Testis (tissue), 5 donors: ENCODE measurements at places on chromosomes 4 and X.

- no peak for DNase-seq
These were observed 41.0 kb upstream of the KLHL34 start for GRCh38 chrX:21699136-21699535.

DNA sequence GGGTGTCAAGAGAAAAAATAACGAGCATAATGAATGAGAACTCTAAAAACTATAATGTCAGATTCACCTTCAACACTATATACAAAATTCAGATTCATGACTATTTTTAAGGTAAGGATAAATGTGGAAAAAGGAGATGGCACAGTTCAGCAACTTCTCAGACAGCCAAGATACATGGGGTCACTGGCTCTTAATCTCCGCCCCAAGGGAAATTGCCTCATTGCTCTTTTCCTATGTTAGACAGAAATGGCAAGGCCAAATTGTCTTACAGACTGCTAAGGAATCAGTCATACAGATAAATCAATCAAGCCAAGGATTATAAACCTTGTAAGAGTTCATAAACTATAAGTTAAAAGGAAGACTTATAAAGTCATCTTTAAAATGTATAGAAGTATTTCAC is 183.4 kb downstream of the OPHN1 start:
- DNase-seq: no peak

- DNase-seq: no peak
These were observed 21.3 kb downstream of the MMRN1 start for GRCh38 chr4:89915937-89916336.

- no peak for DNase-seq
These were observed 71.9 kb downstream of the STARD8 start for GRCh38 chrX:68719181-68719903.

- DNase-seq: no peak
These were observed 11.3 kb upstream of the CHRNA9 start for GRCh38 chr4:40323866-40324265.

GRCh38 chrX:32408389-32408788 is 803.0 kb downstream of the DMD start:
- no peak for DNase-seq

GRCh38 chrX:154020536-154021115 is 924 bp upstream of the IRAK1 start:
- DNase-seq: no peak

DNA sequence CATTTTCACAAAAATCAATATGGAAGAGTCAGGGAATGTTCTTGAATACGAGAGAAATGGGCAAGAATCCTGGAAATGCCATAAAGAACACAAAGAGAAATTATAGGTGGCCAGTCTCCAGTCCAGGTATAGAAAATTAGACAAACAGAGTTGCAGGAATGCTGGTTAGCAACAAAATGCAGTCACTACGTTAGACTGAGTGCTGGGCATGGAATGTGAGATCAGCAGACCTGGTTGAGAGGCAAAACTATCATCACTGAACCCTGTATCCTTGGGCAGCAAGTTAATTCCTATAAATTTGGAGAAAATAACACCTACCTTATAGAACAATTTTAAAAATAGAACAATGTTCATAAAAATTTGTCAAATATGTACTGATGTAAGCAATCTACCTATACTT is 417.4 kb downstream of the INPP4B start:
- DNase-seq: no peak

DNA sequence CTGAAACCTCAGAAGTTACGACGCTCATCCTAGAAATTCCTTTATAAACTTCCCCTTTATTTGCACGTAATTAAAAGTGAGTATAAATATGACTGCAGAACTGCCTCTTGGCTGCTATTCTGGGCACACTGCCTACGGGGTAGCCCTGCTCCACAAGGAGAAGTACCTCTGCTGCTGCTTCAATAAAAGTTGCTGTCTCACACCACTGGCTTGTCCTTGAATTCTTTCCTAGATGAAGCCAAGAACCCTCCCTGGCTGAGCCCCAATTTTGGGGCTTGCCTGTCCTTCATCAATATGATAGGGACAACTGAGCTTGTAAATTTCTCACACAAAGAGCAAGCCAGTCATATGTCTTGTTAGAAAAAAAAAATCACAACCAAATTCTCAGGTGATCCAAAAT is 115.8 kb downstream of the VEGFC start:
- DNase-seq: peak; percentile 17
